ENCODE measurements at places on chromosomes 16 and 17. TPM values are rescaled to one million over a fixed set of nuclear protein-coding genes. Genes with fewer than 3 reads are reported as not detected.

TMEM235 gene
- total RNA-seq = not detected

- DNase-seq = no peak
Measured at GRCh38 chr16:49353680-49354079, 19.9 kb upstream of the C16orf78 start.

- DNase-seq = no peak
Measured at GRCh38 chr17:8360751-8361150, 15.8 kb downstream of the KRABD2 start.

- DNase-seq = no peak
Measured at GRCh38 chr16:68951991-68952877, 108.9 kb downstream of the TANGO6 start.

KRT25 gene
- total RNA-seq = not detected

- DNase-seq = no peak
Measured at GRCh38 chr17:76266244-76266938, 1.2 kb downstream of the UBALD2 start.

DNA sequence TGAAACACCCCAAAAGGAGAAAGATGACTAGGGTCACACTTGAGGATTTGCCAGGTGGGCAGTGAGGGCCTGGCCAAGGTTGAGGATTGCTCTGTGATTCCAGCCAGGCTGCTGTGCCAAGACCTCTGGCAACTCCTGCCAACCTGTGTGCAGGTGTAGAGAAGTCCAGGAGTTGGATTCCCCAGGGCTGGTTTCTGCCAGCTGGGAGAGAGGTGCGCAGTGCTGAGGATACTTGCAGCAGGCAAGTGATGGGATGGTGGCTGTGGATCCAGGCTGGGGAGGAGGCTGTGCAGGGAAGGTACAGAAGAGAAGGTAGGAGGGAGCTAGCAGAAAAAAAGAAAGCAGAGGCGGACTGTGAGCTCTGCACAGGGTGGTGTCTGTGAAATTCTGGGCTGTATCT is 6.6 kb downstream of the RIPOR1 start:
- DNase-seq = no peak

GRCh38 chr16:71359431-71359830 is 908 bp downstream of the CALB2 start:
- DNase-seq = no peak

DNA sequence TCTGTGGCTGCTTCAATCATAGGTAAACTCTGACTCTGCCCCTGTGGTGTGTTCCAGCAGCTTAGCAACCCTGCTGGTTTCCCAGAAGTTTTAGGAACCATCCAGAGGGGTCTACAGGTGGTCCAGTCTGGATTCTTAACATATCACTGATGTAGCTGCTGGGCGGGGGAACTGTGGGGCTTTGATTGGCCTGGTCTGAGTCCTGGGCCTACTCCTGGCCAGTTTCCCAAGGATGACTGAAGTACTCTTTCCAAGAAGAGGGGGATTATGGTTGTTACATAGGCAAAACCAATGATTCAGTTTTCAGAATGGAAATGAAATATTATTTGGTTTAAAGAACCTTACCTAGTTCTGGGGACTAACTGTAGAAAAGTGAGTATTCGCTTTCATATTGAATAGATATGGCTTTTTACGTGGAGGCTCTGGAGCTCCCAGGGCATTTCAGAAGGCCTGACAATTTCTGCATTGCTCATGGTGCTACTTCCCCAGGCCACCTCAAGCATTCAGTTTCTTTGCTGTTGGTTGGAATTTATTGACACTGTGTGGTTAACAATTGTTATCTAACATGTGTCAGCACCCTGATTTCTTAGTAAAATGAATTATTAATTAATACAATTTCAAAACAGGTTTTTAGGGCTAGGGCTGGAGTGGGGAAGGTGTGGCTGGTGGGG is 38.4 kb downstream of the EPN2 start:
- DNase-seq = no peak

DNA sequence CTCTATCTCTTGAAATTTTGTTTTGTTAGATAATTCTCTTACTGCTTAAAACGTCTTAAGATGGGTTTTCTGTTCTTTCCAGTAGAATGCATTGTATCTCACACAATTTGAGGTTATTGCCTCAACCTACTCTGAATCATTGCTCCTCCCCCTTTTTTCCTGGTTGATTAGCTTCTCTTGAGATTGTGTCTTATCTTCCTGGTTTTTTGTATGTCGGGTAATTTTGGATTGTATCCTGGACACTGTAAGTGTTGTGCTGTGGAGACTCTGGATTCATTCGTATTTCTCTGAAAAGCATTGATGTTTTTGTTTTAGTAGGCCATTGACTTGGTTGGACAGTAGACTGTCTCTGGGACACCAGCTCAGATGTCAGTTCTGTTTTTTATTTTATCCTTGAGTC is 26.1 kb downstream of the PRKCB start:
- DNase-seq = no peak
